ENCODE measurements at places on chromosomes 1 and 21.
A peak's percentile ranks its signal among the peaks of the same experiment; 100 is the strongest.

DNA sequence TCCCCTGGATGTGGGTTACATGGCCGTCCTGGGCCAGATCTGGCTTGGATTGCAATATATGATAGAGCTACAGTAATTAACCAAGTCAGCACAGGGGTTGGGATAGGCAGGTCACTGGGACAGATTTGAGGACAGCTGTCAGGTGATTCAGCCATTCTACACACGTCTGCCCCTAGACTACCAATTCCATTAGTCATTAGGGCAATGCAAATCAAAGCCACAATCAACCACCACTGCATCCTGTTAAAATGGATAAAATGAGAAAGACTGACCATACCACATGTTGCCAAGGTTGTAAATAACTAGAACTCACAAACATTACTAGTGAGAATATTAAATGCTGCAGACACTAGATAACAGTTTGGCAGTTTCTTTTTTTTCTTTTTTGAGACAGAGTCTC, 16.0 kb downstream of the C21orf58 start:
- DNase-seq = no peak

- no peak for DNase-seq
Measured at GRCh38 chr1:209405183-209405814, 178.2 kb upstream of the CAMK1G start.

- DNase-seq = peak; percentile 10
Measured at GRCh38 chr1:109547463-109548320, 723 bp upstream of the GNAI3 start.

- DNase-seq = peak; percentile 49
Measured at GRCh38 chr21:33949516-33950430, 34.2 kb upstream of the ATP5PO start.

DNA sequence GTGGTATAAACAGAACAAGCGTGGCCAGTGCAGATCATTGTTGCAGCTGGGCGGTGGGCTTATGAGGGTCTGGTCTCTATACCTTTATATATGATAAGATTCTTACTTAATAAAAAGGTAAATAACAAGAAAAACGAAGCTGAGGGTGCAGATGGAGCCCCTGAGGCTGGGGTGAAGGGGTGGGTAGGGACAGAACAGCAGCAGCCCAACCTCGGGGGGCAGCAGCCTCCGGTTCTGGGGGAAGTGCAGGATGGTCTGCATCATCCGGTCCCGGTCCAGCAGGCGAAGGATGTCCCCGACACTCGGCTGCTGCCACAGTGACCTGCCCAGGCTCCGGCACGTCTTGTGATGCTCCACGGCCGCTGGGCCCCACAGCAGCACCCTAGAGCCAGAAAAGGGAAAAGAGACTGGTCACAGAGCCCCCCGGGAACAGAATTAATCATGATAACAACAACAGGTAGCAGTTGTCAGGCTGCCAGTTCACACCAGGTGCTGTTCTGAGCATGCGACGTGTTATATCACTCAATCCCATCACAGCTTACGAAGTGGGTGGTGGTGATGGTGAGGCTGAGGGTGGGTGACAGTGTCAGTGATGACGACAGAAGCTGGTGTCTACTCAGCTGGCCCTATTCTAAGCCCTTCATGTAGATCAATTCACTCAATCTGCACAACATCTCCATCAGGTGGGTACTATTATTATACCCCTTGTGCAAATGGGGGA, 35.5 kb downstream of the MRAP start:
- DNase-seq = no peak

DNA sequence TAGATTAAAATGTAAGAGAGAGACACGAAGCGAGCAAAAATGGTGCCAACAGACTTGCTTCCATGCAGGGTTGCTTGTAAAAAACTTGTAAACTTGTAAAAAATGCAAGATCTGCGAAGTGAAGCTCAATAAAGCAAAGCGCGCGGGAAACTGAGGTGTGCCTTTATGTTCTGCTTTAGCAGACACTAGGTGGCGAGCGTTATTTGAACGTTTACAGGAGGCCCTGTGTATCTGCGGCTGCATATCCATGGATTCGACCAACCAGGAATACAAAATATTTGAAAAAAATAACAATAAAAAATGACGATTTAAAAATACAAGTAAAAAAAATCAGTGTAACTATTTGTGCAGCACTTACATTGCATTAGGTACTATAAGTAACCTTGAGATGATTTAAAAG, 1.5 kb downstream of the UBE2G2 start:
- DNase-seq = no peak

DNA sequence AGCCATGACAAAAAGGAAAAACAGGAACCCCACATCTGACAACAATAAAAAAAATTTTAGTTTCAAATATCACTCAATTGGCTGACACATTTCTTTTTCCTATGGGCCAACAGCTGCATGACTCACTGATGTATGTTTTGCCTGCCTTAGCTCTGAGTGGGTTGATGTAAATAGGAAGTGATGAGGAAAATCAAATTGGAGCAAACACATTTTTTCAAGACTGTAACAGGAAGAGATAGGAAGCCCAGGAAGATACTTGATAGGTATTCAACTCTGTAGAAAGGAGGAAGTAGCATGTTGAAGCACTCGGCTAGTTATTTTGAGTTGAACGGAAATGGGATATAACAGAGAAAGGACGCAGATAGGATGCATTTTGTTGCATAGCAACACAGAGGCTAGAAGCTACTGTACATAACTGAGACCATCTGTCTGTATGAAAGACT, 168.0 kb upstream of the NR5A2 start:
- no peak for DNase-seq

Measured in MM.1S (cell line).